Right ventricle myocardium inferior (tissue), 1 donor: ENCODE measurements at places on chromosomes 11 and 22. TPM values are rescaled to one million over a fixed set of nuclear protein-coding genes. Genes with fewer than 3 reads are reported as not detected.

TEX12 gene
- total RNA-seq, result 0.54 TPM

RABL2B gene
- total RNA-seq, result 6.8 TPM

NRGN gene
- total RNA-seq, result 6.4 TPM

GAB4 gene
- total RNA-seq, result not detected

KDM4D gene
- 0.54 TPM for total RNA-seq

DNA sequence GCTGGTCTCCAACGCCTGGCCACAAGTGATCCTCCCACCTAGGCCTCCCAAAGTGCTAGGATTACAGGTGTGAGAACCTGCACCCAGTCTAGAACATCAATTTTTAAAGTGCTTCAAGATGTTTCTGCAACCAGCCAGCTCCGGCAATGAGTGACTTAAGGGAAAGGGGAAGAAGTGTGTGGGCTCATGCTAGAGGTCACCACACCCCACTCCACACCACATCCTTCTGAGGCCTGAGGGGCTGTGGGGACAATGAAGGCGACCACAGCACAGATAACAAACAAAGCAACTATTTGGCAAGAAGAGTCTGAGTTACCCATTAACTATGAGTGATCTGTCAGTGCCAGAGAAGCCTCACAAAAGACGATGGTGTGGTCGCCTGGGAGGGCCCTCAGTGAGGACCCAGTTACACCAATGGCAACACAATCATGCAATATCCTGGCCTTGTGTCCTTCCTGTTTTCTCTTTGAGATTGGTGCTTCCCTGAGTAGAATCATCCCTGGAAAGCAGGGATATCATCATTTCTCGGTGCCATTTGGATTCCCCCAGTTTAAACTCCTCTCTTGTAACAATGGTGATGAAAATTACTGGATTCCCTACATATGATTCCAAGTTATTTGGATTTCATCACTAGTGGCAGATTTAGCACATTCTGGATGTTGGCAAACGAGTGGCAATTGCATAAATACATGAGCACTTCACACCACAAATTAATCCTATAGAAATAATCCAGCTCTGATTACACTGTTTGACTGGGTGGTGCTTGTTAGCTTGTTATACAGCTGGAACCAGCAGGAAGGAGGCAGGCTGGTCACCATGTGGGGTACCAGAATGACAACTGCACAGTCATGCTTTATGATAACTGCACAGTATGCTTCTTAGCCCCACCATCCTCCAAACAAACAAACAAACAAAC lies 18.4 kb downstream of the ABTB2 start:
- no peak for DNase-seq

DNA sequence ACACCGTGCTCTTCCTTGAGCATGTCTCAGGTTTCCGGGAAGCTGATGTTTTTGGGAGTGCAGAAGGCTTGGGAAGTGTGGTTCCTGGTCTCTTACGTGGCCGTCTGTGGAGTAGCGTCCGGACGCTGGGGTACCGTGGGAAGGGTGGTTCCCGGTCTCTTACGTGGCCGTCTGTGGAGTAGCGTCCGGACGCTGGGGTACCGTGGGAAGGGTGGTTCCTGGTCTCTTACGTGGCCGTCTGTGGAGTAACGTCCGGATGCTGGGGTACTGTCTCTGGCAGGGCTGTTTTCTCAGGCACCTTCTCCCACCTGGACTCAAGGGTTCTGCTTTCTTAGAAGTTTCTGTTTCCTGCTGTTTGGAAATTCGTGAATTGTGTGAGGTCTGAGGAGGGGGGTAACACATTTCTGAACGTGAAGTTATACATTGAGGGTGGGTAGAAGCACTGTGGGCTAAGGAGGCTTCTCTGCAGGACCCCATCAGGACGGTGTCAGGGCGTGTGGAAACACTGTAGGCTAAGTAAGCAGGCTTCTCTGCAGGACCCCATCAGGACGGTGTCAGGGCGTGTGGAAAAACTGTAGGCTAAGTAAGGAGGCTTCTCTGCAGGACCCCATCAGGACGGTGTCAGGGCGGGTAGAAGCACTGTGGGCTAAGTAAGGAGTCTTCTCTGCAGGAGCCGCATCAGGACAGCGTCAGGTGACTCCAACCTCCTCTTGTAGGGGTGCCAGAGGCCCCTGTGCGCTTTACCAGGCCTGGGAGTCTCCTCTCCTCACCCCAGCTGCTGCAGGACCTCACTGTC lies 5.3 kb upstream of the IFITM3 start:
- peak; percentile 78 for DNase-seq

DNA sequence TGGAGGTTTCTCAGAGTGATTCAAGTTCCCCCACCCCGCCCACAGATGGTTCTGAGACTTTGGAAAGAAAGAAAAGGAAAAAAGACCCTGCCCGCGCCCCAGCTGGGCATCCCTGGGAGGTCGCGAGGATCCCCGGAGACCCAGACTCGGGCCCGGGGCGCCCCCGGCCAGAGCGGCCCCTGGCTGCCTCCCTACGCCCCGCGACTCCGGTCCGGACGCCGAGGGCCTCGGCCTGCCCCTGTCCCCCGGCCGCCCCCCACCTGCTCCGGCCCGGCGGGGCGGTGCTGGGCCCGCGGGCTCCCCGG lies 2.3 kb upstream of the AIFM3 start:
- no peak for DNase-seq

DNA sequence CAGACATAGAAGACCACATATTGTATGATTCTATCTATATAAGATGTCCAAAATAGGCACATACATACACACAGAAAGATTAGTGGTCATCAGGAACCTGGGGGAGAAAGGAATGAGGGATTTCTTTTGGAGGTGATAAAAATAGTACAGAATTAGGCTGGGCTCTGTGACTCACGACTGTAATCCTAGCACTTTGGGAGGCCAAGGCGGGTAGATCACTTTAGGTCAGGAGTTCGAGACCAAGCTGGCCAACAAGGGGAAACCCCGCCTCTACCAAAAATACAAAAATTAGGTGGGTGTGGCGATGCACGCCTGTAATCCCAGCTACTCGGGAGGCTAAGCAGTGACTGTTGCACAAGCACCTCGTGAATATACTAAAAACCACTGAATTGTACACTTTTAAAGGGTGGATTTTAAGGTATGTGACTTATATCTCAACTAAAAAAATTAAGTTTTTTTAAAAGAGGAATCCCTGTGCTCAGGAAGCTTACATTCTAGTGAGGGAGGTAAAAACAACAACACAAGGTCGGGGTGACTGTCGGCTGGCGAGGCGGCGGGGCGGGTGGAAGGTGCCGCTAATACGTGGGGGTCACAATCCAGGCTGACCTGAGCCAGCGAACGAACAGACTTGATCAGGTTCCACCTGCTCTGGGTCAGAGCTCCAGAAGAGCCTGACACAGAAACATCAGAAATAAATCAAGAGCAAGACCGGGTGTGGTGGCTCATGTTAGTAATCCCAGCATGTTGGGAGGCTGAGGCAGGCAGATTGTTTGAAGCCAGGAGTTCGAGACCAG lies 25.3 kb upstream of the TESMIN start:
- no peak for DNase-seq

DNA sequence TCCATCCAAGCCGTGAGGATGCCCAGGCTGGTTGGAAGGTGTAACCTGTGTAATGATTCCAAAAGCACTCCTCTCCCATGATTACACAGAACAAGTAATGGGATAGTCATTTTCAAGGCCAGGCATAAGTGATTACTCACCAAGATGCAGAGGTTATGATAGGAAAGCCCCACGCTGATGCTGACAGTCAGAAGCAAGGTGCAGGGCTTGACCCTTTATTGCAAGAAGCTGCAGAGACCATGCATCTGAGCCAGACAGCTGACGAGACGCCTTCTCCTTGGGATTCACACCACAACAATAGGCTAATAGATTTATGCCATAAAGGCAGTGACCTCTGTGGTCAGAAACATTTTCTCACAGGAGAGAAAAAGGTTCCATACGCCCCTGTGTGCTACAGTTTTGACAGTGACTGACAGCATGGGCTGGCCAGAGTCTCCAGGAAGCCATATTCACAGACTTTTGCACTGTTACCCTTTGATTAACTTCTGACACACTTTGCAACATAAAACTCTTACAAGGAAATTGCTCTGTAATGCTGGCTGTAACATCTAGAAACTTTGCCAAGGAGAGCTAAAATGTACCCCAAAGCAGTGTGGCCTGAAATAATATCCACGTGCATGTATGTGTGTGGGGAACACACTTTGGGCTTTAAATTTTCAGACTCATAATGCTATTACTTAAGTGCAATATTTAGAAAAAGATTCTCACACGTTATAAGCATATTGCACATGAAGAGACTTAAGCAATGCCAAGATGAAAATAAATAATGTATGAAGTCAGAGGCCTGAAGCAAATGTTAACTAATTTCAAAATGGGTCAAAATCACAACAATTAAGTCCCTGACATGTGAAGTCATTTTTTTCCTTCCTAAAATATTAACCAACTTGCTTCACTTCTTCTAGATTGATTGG lies 1079.0 kb upstream of the TENM4 start:
- no peak for DNase-seq

DNA sequence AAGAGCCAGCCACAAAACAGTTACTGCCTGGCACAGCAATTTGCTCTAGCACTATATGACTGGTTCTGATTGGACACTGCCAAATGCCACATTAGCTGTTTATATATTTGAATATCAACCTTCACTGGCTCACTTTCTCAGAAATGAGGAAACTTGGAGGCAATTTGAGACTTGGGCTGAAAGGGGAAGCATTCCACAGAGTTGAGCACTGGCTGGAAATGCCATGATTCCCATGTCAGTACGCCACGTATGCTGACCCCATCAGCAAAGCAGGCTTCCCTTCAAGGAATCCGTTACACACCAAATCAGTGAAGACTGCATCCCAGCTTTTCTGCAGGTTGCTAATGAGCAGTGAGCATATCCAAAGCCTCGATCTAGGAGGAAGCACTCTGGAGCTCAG lies 34.7 kb downstream of the GALNT18 start:
- no peak for DNase-seq

DNA sequence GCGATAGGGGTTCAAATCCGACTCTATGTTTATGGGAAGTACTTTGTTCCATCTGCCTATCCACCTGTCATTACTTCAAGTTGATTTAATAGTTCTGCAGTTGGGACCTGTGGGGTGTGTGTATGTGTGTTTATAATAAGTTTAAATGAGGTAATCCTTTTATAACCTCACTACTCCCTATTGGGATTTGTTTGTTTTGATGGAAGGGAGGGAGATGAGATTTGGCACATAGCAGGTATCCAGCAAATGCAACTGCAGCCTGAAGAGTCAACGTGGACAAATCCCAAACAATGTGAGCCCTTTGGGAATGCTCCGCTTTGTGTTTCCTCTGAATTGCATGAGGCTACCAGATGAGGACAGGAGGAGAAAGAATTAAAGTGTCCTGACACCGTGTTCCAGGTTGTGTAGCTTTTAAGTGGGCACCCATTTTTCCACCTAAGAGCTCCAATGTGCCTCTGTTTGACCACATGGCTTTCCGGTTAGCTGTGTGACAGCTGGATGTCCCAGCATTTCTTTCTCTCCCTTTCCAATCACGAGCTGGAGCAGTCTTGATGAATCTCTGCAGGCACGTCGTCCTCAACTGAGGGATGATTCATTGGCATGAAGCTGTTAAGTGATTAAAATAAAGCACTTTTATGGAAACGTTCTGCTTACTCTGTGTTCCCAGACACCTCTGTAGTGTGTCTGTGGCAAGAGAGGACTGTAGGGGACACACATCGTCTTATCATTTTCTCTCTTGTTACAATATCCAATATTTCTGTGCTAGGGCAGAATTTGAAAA lies 610.7 kb downstream of the NTM start:
- no peak for DNase-seq

GRCh38 chr11:76803811-76804600 lies 20.9 kb downstream of the TSKU start:
- DNase-seq, result no peak

DNA sequence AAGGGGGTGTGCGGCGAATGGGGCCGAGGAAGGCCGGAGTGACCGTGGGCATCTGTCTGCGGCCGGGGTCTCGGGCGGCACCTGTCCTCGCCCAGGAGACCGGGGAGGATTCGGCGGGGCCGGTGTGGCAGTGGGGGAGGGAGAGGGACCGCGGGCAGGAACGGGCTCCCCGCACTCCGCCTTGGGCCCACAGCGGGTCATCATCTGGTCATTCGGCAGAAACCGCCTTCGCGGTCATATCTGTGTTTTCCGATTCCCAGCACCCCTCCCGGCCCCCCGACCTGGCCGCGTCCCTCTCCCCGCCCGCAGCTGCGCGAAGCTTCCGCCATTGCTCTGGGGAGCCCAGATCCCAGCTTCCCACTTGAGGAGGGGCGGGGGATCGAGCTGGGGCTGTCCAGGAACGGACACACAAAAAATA lies 824 bp upstream of the CBX6 start:
- peak; percentile 80 for DNase-seq
